Activated CD8-positive, alpha-beta memory T cell treated with anti-CD3 and anti-CD28 coated beads, Interleukin-2, amount 10 ng/mL, durations not matched to agents 7 days and 5 days (primary cell): ENCODE measurements at places on chromosomes 12 and 14.

DNA sequence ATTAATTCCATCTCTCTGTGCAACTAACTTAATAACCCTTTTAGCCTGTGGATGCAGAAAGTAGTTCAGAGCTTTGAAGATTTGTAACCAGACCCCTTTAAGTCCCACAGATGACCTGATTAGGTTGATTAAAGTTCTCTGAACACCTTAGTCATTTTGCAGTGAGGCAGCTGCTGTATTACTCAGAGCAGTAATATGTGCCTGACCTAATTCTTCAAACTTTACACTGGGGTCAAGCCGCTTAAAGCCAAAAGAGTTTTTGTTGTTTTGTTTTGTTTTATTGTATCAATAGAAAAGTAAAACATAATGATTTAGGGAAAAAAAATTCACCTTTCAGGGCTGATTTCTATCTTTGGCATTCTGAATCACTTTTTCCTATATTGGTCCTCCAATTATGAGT, 78.6 kb upstream of the PLEKHG7 start:
- no peaks in the 10 kb centered on the region for H3K4me1 ChIP-seq
- H3K4me3 ChIP-seq = no peak overlapping the region
- H3K36me3 ChIP-seq = no peaks in the 10 kb centered on the region
- H3K27ac ChIP-seq = no peak overlapping the region

GRCh38 chr12:125089083-125089482, 23.8 kb downstream of the AACS start:
- H3K36me3 ChIP-seq = peaks cover 6% of the 10 kb centered on the region
- no peak overlapping the region for H3K27ac ChIP-seq

DNA sequence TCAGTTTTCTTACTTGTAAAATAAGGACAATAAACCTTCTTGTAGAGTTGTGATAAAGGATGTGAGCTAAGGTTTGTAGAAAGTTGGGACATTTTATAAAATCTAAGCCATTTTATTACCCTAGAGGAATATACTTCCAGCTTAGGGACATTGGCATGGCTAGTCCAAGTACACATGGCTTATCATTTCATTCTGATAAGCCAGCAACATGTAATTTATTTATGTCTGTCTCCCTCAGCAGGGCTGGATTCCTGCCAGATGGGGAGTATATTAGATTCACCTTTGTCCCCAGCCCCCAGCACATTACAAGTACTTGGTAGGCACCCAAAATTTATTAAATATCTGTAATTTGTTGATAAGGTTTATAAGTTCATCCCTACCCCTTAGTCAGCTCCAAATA, 6.3 kb upstream of the ATG14 start:
- H3K4me3 ChIP-seq = no peak overlapping the region
- H3K4me1 ChIP-seq = peaks cover 10% of the 10 kb centered on the region
- no peak for DNase-seq
- H3K36me3 ChIP-seq = no peaks in the 10 kb centered on the region
- H3K27me3 ChIP-seq = peaks cover 3% of the 10 kb centered on the region

- no peak overlapping the region for H3K4me3 ChIP-seq
- DNase-seq = no peak
- H3K36me3 ChIP-seq = no peaks in the 10 kb centered on the region
Observed at GRCh38 chr14:105091517-105092170, 26.4 kb upstream of the GPR132 start.
